ENCODE measurements at places on chromosomes 11 and 22. TPM values are rescaled to one million over a fixed set of nuclear protein-coding genes. Genes with fewer than 3 reads are reported as not detected.

Gene ELFN2
- 0.26 TPM for total RNA-seq

Gene SLC15A3
- 7.2 TPM for total RNA-seq

Gene MYRF
- 3.4 TPM for total RNA-seq

Gene SMC1B
- 2.4 TPM for total RNA-seq

Gene SMIM35
- 3.0 TPM for total RNA-seq

Gene ISX
- not detected for total RNA-seq

Gene RNF121
- 32.8 TPM for total RNA-seq

Gene KRTAP5-1
- total RNA-seq: not detected

Gene LRRC74B
- total RNA-seq: not detected

Gene DUSP8
- 3.4 TPM for total RNA-seq

DNA sequence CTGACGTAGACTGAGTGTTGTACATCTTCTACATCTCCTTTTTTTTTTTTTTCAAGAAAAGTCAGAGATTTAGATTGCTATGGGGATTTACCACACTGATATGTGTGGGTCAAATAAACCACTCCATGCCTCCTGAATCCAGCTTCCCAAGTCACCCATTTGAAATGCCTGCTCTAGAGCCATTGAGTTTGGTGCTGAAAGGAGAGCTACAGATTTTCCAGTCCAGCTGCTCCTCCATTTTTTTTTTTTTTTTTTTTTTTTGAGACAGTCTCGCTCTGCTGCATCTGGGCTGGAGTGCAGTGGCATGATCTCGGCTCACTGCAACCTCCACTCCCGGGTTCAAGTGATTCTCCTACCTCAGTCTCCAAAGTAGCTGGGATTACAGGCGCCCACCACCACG lies 115.2 kb upstream of the TIMP3 start:
- H3K4me1 ChIP-seq: no peaks in the 10 kb centered on the region
- H3K36me3 ChIP-seq: no peaks in the 10 kb centered on the region
- no peak for DNase-seq
- no peak overlapping the region for H3K27ac ChIP-seq

- no peaks in the 10 kb centered on the region for H3K27me3 ChIP-seq
- no peak overlapping the region for H3K27ac ChIP-seq
- H3K4me3 ChIP-seq: no peak overlapping the region
- no peak for DNase-seq
Measured at GRCh38 chr11:121615501-121615900, 162.7 kb upstream of the SORL1-AS1 start.

DNA sequence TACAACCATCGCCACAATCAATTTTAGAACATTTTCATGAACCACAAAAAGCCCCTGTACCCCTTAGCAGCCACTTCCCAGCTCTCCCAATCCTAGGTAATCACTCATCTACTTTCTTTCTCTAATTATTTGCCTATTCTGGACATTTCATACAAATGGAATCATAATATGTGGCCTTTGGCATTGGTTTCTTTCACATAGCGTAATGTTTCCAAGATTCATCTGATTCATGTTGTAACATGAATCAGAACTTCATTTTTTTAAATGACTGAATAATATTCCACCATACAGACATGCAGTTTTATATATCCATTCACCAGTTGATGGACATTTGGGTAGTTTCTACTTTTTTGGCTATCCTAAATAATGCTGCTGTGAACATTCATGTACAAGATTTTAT lies 56.2 kb upstream of the RCN1 start:
- H3K36me3 ChIP-seq: no peaks in the 10 kb centered on the region
- H3K27ac ChIP-seq: no peak overlapping the region
- H3K4me1 ChIP-seq: no peaks in the 10 kb centered on the region
- no peak for DNase-seq
- H3K4me3 ChIP-seq: no peak overlapping the region

DNA sequence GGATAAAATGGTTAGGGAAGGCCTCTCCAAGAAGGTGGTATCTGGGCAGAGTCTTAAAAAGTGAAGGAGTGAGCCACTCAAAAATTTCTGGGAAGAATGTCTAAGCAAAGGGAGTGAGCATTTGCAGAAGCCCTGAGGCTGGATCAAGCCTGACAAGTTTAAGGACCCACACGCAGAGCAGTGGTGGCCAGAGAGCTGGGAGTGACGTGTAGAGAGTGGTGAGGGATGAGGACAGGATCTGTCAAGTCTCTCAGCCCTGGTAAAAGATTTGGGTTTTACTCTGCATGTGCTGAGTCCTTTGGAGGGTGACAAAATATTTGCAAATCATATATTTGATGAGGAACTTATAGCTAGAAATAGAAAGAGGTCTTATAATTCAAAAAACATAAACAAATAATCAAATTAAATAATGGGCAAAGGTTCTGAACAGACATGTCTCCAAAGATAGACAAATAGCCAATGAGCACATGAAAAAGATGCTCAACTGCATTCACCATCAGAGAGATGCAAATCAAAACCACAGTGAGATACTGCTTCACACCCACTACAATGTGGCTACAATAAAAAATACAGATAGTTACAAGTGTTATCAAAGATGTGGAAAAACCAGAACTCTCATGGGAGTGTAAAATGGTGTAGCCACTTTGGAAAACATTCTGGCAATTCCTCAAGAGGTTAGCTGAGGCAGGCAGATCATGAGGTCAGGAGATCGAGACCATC lies 107.2 kb upstream of the NNMT start:
- H3K27me3 ChIP-seq: no peaks in the 10 kb centered on the region
- H3K36me3 ChIP-seq: peaks cover 59% of the 10 kb centered on the region

GRCh38 chr11:72807792-72808191 lies 6.4 kb upstream of the ATG16L2 start:
- H3K4me1 ChIP-seq: peaks cover 31% of the 10 kb centered on the region
- H3K4me3 ChIP-seq: no peak overlapping the region
- H3K27ac ChIP-seq: no peak overlapping the region
- H3K27me3 ChIP-seq: no peaks in the 10 kb centered on the region

- H3K27ac ChIP-seq: peak overlapping the region; percentile 93
- DNase-seq: no peak
- peaks cover 44% of the 10 kb centered on the region for H3K4me1 ChIP-seq
- H3K27me3 ChIP-seq: peaks cover 3% of the 10 kb centered on the region
- H3K36me3 ChIP-seq: peaks cover 24% of the 10 kb centered on the region
Measured at GRCh38 chr22:32411402-32411801, 645 bp downstream of the RTCB start.

GRCh38 chr11:64644647-64645275 lies 53.7 kb downstream of the SLC22A12 start:
- DNase-seq: no peak
- H3K36me3 ChIP-seq: no peaks in the 10 kb centered on the region
- H3K4me3 ChIP-seq: no peak overlapping the region
- peaks cover 4% of the 10 kb centered on the region for H3K4me1 ChIP-seq
- no peak overlapping the region for H3K27ac ChIP-seq
- H3K27me3 ChIP-seq: peaks cover 29% of the 10 kb centered on the region

DNA sequence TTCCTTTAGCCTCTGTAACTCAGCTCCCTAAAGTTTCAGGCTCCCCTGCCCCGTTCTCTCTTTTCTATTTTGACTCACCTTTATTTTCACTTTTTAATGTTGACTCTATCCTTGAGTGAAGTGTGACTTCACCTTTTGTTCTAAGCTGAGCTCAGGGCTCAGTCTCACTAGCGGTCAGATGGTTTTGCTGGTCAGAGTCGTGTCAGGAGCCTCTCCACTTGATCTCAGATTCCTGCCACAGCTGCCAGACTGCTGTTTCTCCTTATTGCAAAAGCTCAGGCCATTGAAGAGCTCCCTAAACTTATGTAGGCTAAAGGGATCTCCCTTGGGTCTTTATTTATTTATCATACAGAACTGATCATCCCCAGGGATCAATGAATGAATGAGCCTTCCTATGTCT lies 13.7 kb upstream of the POU2AF2 start:
- H3K36me3 ChIP-seq: no peaks in the 10 kb centered on the region
- H3K4me3 ChIP-seq: no peak overlapping the region
- H3K4me1 ChIP-seq: peaks cover 24% of the 10 kb centered on the region

- peak overlapping the region; percentile 8 for H3K4me3 ChIP-seq
- peaks cover 29% of the 10 kb centered on the region for H3K4me1 ChIP-seq
- H3K36me3 ChIP-seq: peaks cover 10% of the 10 kb centered on the region
Measured at GRCh38 chr22:42217019-42217751, 53.3 kb downstream of the TCF20 start.

DNA sequence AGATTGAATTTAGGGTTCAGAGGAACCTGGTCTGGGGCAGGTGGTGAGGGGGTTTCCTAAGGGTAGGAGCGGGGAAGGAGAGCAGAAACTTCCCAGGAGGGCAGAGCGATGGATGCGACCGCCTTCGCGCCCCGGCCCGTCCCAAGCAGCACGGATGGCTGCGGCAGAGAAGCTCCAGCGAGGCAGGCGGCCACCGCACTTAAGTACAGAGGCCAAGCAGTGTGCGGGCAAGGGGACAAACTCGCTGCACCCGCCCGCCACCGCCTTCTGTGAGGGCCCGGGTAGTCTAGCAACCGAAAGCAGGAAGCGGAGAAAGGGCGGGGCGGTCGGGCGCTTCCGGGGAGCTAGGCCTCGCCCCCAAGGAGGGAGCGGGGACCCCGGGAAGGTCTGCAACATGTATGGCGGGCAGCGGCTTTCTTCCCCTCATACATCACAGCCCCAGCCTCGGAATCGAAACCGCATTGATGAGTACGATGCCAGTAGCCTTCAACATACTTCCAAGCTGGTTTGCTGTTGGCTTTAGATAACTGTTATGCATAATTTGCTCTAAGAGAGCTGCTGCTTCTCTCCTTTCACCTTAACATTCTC lies at the start of gene AGBL2:
AGBL2 (minus strand) TSS at position 288 of the 588 bp plus-strand sequence. CDS start 719 bp downstream, outside the sequence.
- H3K27me3 ChIP-seq: no peaks in the 10 kb centered on the region
- DNase-seq: peak; percentile 89

DNA sequence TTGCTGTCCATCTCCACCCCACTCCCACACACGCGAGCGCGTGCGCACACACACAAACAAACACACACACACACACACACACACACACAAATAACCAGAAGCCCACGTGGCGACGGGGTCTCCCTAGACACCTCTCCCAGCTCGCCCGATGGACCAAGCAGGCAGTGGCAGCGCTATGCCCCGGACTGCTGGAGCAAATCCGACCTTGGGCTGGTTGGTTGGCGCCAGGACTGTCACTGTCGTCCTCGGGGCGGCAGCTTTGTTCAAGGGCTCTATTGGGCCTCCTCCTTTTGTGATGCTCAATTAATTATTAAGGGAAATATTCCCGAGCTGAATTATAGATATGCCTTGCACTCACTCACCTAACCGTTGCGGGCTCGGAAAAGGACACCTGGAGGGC lies 1.7 kb upstream of the KCNA4 start:
- peaks cover 28% of the 10 kb centered on the region for H3K27me3 ChIP-seq
- H3K4me3 ChIP-seq: no peak overlapping the region
- H3K4me1 ChIP-seq: no peaks in the 10 kb centered on the region

GRCh38 chr11:110522471-110522870 lies 92.7 kb downstream of the FDX1 start:
- peaks cover under 1% of the 10 kb centered on the region for H3K27me3 ChIP-seq
- H3K4me1 ChIP-seq: peaks cover 19% of the 10 kb centered on the region
- DNase-seq: no peak
- H3K36me3 ChIP-seq: peaks cover 9% of the 10 kb centered on the region

DNA sequence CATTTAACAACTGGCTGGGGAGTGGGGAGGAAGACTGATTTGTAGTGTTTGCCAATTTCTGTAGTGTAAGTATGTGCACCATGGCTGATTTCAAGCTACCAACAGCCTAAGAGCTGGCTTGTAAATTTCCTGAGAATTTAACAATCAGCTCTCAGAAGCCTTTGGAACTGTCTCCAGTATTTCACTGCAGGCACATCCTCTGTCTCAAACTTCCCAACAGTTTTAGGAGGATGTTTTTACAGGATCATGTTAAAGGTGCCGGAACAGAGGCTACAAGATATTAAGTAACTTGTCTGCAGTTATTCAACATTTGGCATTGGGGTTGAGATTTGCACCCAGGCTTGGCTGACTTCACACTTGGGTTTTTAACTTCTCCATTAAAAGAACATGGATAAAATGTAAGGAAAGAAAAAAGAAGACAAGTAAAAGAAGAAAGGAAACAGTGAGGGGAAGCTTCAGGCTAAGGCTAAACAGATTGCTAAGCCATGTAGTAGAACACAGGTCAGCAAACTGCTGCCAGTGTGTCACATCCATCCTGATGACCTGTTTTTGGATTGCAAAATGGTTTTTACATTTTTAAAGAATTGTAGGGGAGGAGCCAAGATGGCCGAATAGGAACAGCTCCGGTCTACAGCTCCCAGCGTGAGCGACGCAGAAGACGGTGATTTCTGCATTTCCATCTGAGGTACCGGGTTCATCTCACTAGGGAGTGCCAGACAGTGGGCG lies 204.8 kb upstream of the SESN3 start:
- no peak overlapping the region for H3K4me3 ChIP-seq
- peak overlapping the region; percentile 37 for H3K27ac ChIP-seq
- H3K27me3 ChIP-seq: no peaks in the 10 kb centered on the region
- H3K36me3 ChIP-seq: peaks cover 8% of the 10 kb centered on the region
- no peak for DNase-seq

GRCh38 chr11:75578977-75579376 lies 16.9 kb downstream of the SERPINH1 start:
- no peak for DNase-seq
- no peak overlapping the region for H3K4me3 ChIP-seq
- peaks cover 2% of the 10 kb centered on the region for H3K27me3 ChIP-seq
- no peak overlapping the region for H3K27ac ChIP-seq
- no peaks in the 10 kb centered on the region for H3K36me3 ChIP-seq

DNA sequence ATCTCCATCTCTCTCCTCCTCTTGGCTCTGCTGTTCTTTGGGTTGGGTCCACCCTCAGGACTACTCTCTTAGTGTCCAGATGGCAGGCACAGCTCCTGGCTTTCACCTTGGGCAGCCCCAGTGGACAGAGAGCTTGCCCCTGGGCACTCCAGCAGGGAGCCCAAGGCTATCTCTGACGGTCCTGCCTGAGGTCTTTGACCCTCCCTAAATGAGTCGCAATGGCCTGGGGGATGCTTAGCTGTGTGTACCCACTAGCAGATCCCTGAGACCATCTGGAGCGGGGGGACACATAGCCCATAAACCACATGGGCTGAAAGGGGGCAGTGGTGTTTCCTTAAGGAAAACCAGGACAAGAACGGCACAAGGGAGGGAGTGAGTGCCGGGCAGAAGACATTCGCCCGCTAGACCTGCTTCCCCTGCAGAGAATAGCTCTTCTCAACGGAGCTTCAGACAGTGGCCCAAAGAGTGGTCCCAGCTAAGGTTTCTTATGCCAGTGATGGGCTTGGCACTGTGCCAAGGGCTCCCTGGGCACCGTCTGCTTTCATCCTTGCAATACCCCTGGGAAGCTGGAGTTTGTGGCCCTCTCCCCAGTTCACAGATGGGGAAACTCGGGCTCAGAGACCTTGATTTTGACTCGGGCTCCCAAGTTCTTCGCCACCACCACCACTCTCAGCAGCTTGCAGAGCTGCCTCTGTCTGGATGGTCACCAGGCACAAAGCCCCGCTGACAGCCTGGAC lies 53.9 kb upstream of the ANO1 start:
- H3K4me3 ChIP-seq: no peak overlapping the region
- no peaks in the 10 kb centered on the region for H3K36me3 ChIP-seq
- no peak overlapping the region for H3K27ac ChIP-seq
- H3K4me1 ChIP-seq: no peaks in the 10 kb centered on the region

DNA sequence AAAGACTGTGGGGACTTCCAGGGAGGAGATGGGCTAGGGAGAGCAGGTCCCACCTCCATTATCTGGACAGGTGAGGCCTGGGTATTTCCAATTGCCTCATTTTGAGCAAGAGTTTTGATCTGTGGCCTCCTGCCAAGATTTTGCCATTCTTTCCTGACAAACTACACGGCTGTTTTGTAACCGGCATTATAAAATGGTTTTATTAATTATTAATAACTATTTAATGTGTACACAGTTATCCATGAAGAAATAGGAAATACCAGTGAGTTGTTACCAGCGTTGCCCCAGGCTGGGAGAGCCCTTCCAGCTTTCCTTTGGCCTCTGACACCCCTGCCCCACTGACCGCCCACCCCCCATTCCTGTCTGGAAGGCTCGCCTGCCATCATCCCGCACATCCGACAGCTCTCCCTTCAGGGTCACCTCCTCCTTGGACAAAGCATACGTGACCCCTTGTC lies 14.9 kb upstream of the SEC14L3 start:
- H3K4me3 ChIP-seq: no peak overlapping the region
- H3K36me3 ChIP-seq: no peaks in the 10 kb centered on the region
- H3K27me3 ChIP-seq: no peaks in the 10 kb centered on the region
- no peak overlapping the region for H3K27ac ChIP-seq

Data from activated naive CD8-positive, alpha-beta T cell treated with anti-CD3 and anti-CD28 coated beads, Interleukin-2, amount 10 ng/mL, durations not matched to agents 7 days and 5 days (primary cell).